ENCODE measurements at places on chromosomes 5 and 9.
A peak's percentile ranks its signal among the peaks of the same experiment; 100 is the strongest.

DNA sequence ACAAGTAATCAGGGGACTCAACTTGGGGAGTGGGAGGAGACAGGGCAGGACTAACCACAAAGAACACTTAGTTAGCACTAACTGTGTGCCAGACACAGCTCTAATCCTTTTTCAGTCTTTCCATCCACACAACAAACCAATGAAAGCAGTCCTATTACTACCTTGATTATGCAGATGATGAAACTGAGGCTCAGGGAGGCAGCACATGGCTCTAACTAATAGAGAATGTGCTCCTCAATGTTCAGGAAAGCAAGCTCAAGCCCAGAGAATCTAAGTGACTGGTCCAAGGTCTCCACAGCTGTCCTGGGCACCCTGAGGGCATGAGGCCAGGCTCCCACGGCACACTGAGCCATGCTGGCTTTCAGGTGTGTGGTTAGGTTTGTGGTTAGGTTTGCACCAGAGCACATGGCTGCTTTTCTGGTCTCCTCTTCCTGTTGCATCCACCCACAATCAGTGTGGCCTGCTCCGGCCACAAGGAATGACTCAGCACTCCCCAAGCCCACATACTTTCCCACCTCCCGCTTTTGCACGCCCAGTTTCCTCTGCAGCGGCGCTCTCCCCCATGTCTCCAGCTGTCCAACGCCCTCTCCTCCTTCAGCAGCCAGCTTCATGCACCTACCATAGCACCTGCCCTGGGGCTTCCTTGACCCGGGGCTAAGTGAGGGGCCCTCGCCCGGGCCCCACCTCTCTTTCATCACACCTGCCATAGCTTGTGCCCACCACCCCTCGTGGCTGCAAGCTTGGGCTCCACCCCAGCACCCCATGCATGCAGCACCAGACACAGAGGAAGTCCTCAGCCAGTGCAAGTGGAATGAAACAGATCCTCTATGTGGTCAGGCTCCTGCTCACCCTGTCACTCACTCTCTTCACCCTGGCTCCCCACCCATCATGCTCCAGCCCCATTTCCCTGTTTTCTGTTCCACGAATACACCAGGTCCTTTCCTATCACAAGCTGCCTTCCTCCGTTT lies 133.1 kb downstream of the GABBR2 start:
- H3K36me3 ChIP-seq: no peaks in the 10 kb centered on the region
- peaks cover 7% of the 10 kb centered on the region for H3K27me3 ChIP-seq
- peaks cover 9% of the 10 kb centered on the region for H3K4me1 ChIP-seq
- peak; percentile 34 for DNase-seq

GRCh38 chr5:149170299-149170698 lies 29.0 kb downstream of the ABLIM3 start:
- no peak overlapping the region for H3K27ac ChIP-seq
- no peak for DNase-seq
- H3K4me1 ChIP-seq: no peaks in the 10 kb centered on the region

- DNase-seq: no peak
- H3K4me3 ChIP-seq: no peak overlapping the region
- H3K27me3 ChIP-seq: no peaks in the 10 kb centered on the region
- no peak overlapping the region for H3K27ac ChIP-seq
- no peaks in the 10 kb centered on the region for H3K4me1 ChIP-seq
Measured at GRCh38 chr9:38035873-38036272, 33.2 kb downstream of the SHB start.

DNA sequence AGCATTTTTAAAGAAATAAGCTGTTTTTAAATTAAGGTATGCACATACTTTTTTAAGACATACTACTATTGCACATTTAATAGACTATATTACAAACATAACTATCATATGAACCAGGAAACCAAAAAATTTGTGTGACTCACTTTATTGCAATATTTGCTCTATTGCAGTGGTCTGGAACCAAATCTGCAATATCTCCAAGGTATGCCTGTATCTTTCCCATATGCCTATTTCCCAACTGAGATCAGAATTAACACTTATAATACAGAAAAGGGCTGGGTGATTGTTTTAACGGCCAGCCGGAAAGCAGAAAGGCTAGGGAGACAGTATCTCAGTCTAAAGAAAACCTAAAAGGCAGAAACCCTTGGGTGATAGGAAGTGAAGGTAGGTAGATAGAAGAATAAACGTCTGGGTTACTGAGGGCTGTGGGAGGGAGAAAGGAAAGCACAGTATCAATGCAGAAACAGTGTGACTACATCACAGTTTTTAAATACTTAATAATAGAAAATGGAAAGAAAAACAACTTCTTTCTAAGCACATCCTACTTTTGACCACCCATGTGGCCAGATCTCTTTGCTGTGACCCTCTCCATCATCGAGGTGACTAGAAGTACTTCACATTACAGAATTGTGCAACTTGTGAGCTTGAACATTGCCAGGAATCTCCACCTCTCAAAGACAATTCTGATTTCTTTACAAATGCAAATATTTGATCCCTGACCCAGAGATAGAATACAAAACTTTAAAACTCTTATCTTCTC lies 126.4 kb downstream of the LPAR1 start:
- no peak overlapping the region for H3K4me3 ChIP-seq
- no peak for DNase-seq
- no peaks in the 10 kb centered on the region for H3K36me3 ChIP-seq
- H3K4me1 ChIP-seq: no peaks in the 10 kb centered on the region
- H3K27me3 ChIP-seq: no peaks in the 10 kb centered on the region

- DNase-seq: no peak
- no peaks in the 10 kb centered on the region for H3K36me3 ChIP-seq
- no peaks in the 10 kb centered on the region for H3K4me1 ChIP-seq
- no peak overlapping the region for H3K4me3 ChIP-seq
- H3K27ac ChIP-seq: no peak overlapping the region
Measured at GRCh38 chr9:113535756-113536155, 72.2 kb downstream of the RGS3 start.

DNA sequence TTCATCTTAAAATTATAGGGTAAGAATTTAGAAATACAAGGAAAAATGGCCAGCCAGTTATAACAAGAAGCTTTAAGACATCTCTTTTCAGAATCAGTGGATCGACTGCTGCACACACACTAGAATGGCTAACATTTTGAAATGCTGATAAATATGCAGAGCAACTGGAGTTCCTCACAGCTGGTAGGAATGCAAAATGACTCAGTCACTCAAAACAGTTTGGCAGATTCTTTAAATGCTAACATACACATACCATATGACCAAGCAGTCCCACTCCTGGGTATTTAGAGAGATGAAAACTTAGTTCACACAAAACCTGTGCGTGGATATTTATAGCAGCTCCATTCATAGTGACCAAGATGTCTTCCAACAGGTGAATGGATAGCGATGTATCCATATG lies 23.2 kb upstream of the PSAT1 start:
- H3K4me1 ChIP-seq: no peaks in the 10 kb centered on the region
- H3K4me3 ChIP-seq: no peak overlapping the region
- DNase-seq: no peak
- H3K27ac ChIP-seq: no peak overlapping the region

GRCh38 chr5:140005145-140005591 lies 37.9 kb downstream of the NRG2 start:
- H3K4me3 ChIP-seq: no peak overlapping the region
- H3K27ac ChIP-seq: no peak overlapping the region

- H3K27me3 ChIP-seq: no peaks in the 10 kb centered on the region
- 0 out of 2 replicates have a peak, but pooled peaks cover 3% of the 10 kb centered on the region for H3K4me1 ChIP-seq
- H3K4me3 ChIP-seq: no peak overlapping the region
- H3K27ac ChIP-seq: no peak overlapping the region
- no peaks in the 10 kb centered on the region for H3K36me3 ChIP-seq
Measured at GRCh38 chr9:17824616-17825264, 245.9 kb downstream of the SH3GL2 start.

DNA sequence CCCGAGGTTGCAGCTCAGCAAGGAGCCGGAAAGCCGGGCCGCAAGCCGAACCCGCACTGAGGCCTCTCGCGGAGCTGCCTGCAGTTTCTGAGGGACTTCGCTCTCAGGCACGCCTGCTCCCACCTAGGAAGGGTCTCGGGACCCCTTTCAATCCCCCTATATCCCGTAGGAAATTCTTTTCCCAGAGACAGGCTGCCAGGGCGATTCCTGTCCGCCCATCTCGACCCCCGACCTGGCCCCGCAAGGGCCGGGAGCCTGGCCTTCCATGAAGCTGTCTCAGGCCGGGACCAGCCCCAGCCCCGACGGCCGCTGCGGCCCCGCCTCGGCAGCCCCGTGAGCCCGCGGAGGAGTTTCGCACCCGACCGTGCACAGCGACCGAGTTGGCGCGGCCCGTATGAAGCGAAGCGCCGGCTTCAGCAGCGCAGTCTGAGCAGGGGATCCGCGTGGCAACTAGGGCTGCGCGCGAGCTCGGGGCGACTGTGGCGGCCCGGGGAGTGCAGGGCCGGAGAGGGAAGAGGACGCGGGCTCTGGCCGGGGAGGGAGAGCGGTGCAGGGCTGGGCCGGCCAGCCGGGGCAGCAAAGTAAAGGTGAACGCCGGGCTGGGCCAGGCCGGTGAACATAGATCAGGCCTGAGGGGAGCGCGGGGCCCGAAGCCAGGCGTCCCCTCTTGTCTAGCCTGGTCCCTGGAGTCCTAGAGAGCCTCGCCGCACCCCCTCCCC lies 977 bp upstream of the PRDM12 start:
- H3K27ac ChIP-seq: no peak overlapping the region
- H3K27me3 ChIP-seq: no peaks in the 10 kb centered on the region
- no peak overlapping the region for H3K4me3 ChIP-seq
- no peaks in the 10 kb centered on the region for H3K36me3 ChIP-seq
- no peaks in the 10 kb centered on the region for H3K4me1 ChIP-seq

DNA sequence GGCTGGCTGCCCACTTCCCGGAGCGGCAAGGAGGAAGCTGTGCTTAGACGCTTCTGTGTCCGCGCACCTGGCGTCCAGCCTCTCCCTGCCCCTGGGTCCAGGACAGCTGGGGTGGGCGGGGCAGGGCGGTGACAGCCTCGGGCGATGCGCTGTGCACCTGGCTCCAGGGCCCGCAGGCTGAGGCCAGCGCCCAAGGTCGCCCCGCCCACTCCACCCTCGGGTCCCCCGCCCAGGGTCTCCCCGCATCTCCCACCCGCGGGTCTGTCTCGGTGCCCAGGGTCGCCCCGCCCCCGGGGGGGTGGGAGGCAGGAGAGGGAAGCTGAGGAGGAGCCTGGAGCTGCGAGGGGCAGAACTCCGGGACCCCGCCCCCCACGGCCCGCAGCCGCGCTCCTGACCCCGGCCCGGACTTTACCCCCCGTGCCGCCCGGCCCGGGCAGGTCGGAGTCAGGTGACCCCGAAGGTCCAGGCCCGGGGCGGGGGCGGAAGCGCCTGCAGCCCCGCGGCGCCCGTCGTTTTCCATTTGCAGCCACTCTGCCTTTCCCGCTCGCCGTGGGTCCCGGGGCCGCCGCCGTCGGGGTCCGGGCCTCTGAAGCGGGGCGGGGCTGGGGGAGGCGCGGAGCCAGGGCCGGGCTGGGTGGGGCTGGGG lies at the start of gene ENTPD8:
TSS of gene ENTPD8 (minus strand) at position 69 of the 646 bp plus-strand sequence. CDS start 3,072 bp downstream, outside the sequence.
- no peak within 1 kb of the TSS for H3K4me3 ChIP-seq
- H3K27me3 ChIP-seq: no peaks in the 10 kb centered on the region
- no peaks in the 10 kb centered on the region for H3K4me1 ChIP-seq
- no peak for DNase-seq
- H3K36me3 ChIP-seq: no peaks in the 10 kb centered on the region

GRCh38 chr5:141260458-141261237 lies 15.5 kb downstream of the PCDHB15 start:
- no peaks in the 10 kb centered on the region for H3K4me1 ChIP-seq
- no peaks in the 10 kb centered on the region for H3K36me3 ChIP-seq
- H3K4me3 ChIP-seq: no peak overlapping the region

DNA sequence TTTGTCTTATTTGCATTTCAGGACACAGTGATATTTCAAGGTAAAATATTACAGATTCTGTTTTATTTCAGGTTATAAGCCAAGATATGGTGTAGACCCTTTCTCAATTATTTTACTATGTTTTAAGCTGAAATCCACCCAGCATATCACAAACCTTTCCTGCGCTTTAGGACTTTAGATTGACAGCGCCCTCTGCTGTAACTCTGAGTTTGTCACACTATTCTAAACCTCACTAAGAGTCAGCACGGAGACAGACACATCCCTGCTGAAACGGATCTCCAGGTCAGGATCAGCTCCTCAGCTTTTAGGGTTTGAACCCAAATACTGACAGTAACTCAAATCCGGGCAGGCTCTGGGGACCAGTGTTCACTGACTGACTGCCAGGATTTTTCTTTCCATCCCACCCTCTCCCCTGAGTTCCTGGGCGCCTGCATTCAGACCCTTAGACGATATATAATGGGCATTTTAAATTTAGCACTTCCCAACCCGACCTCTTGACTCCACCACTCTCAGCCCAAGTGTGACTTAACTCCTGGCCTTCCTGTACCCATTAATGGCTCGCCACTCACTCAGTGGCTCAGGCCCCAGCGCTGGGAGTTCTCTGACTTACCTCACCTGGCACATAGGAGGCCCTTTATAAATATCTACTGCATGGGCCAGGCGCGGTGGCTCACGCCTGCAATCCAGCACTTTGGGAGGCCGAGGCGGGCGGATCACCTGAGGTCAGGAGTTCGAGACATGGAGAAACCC lies 33.5 kb downstream of the TLX3 start:
- DNase-seq: peak; percentile 64
- no peak overlapping the region for H3K4me3 ChIP-seq
- H3K4me1 ChIP-seq: peaks cover 5% of the 10 kb centered on the region
- no peak overlapping the region for H3K27ac ChIP-seq
- no peaks in the 10 kb centered on the region for H3K36me3 ChIP-seq
- no peaks in the 10 kb centered on the region for H3K27me3 ChIP-seq

DNA sequence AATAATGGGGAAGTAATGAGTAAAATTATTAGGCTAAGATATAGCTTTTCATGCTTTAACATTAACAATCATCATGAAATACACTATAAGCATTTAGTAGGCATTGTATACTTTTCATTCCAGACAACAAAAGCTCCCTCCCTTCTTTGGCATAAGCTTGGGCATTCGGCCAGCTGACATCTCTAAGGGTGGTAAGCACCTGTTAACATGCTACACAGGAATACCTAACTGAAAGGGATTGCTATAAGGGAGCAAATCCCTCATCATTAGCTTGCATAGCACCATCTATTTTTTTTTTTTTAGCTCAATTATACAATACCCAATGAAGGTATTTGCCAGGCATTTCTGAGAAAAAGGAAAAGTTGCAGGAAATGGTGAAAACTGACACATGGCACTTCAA lies 16.6 kb downstream of the STRBP start:
- H3K36me3 ChIP-seq: no peaks in the 10 kb centered on the region
- no peak for DNase-seq
- no peak overlapping the region for H3K27ac ChIP-seq
- H3K27me3 ChIP-seq: no peaks in the 10 kb centered on the region
- no peaks in the 10 kb centered on the region for H3K4me1 ChIP-seq
- no peak overlapping the region for H3K4me3 ChIP-seq

DNA sequence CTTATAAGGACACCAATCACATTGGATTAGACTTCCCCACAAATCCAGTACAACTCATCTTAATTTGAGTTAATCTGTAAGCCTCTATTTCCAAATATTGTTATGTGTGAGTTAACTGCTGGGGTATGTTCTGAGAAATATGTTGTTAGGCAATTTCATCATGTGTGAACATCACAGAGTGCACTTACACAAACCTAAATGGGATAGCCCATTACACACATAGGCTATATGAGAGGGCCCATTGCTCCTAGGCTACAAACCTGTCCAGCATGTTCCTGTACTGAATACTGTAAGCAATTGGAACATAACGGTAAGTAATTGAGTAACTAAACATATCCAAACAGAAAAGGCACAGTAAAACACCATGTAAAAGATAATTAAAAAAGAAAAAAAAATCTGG lies 19.1 kb upstream of the ARSI start:
- no peaks in the 10 kb centered on the region for H3K27me3 ChIP-seq
- no peak overlapping the region for H3K4me3 ChIP-seq
- H3K36me3 ChIP-seq: no peaks in the 10 kb centered on the region

- no peak overlapping the region for H3K27ac ChIP-seq
- no peak overlapping the region for H3K4me3 ChIP-seq
- H3K27me3 ChIP-seq: no peaks in the 10 kb centered on the region
- no peaks in the 10 kb centered on the region for H3K36me3 ChIP-seq
Measured at GRCh38 chr9:123168586-123168985, 99.8 kb downstream of the STRBP start.
